GM12864 (cell line): ENCODE measurements at places on chromosomes 7 and 10.

DNA sequence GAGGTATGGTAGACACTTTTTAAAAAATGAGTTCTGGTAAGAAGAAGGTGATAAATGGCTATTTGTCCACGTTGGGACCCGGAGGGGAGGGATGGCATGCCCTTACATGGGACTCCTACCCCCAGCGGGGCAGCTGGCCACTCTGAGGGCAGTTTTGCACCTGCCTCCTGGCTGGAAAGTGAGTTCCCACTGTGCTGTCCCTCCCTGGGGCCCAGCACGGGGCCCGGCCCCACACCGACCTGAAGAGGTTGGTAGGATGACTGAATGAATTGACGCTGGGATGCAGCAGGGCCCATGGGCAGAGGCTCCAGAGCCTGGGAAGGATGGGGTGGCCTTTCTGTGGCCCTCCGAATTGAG is 601 bp upstream of the AEBP1 start:
- no peak for DNase-seq

GRCh38 chr10:20954519-20954918 is 57.4 kb upstream of the NEBL start:
- DNase-seq: no peak

DNA sequence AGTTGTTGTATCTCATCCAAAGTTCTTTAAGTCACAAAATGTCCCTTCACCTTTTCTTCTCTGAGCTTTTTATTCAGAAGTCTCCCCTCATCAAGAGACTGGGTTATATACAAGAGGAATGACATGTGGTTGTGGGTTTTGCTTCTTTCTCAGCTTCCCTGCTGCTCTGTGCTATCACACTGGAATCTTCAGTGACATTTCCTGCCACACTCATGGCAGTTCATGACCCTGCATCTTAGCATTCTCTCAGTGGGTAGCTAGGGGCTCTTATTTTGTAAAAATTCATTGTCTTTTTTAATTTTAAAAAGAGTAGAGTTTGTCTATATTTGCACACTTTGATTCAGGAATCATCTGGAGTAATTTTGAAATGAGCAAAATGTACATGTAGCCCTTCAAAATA is 236.9 kb upstream of the TMEM229A start:
- DNase-seq: no peak

GRCh38 chr7:125316466-125316865 is 386.8 kb upstream of the POT1 start:
- DNase-seq: no peak

DNA sequence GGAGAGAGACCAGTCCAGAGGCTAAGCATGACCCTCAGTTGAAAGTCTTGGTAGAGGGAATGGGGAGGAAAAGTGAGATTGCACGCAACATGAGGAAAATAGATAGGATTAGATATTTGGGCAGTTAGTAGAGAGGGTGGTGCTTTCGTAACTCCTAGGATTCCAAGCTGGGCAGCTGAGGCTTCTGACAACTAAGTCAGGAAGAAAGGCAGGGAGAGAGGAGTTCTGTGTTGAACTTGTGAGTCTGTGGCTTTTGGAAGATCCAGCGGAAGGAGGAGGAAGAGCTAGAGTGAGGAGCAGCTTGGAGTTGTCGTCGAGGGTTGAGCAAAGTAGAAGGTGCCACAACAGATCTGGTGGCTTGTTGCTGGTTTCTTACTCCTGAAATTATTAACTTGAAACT is 21.8 kb downstream of the CUL1 start:
- DNase-seq: no peak

DNA sequence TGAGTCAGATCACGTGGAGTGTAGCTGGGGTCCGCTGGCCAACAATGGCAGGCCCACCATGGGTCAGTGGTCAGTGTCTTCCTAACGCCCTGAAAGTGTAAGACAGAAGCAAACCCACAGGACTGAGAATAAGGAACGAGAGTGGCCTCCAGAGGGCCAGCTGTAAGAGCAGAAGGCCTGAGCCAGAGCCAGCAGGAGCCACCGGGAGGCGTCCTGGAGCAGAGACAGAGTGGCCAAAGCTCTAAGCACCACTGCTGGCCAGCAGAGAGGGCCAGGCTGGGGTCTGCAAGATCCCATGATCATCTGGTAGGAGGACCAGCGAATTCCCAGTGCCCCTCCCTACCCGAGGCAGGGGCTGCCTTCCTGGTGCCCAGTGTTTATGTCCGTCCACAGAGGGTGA is 9.2 kb downstream of the CCDC201 start:
- DNase-seq: no peak

GRCh38 chr7:2934211-2934731 is 90.2 kb upstream of the GNA12 start:
- no peak for DNase-seq

GRCh38 chr7:112144284-112145059 is 61.7 kb downstream of the DOCK4 start:
- DNase-seq: no peak

DNA sequence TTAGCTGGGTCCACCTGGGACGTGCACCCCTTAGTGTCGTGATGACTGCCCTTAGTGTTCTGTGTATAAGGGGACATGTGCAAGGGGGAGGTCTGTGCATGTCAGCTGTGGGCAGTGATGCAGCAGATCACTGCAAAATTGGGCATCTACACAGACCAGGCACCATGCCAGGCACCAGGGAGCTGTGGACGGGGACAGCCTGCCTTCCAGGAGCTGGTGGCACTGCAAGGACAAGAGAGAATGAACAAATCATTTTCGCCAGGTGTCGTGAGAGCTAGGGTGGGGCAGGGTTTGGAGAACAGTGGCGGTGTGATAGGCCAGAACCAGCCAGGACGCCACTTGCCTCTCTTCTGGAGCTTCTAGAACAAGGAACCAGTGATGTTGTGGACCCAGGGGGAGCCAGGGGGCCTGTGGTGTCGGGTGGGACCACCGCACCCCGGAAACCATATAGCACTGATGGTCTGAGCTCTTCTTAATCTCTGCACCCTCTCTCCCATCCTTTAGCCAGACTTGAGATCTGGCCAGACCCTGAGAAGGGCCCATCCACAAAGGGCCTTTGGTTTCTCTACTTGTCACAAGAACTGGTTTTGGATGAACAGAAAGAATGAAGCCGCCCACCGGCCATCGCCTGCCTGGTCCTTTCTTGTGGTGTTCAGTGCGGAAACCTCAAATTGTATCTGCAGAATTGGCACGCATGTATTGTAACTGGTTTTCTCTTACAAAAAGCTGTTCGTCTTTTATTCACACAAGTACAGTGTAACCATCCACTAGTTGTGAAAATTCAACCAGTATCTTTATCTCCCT is 30.7 kb downstream of the PRF1 start:
- no peak for DNase-seq

- DNase-seq: no peak
These were observed 208.0 kb downstream of the ZNF365 start for GRCh38 chr10:62582101-62582705.

DNA sequence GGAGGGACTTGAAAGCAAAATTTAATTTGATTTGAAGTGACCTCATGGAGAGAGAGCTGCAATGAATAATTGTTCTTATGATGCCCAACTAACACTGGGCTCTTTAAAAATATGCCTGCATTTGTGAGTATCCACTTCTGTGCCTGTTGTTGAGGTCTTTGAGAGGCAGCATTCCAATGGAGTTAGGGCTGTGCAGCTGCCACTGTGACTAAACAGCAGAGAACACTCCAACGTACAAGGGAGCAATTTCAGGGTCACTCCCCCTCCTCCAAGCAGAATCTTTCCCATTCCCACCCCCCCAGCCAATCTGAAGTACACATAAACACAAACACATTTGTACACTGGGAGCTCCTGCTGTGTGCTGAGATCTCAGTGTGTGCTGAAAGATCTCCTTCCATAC is 28.0 kb upstream of the GSAP start:
- DNase-seq: no peak

GRCh38 chr10:48792687-48793096 is 108.0 kb downstream of the WDFY4 start:
- no peak for DNase-seq

- DNase-seq: no peak
These were observed 19.0 kb downstream of the CALML5 start for GRCh38 chr10:5480162-5480941.

DNA sequence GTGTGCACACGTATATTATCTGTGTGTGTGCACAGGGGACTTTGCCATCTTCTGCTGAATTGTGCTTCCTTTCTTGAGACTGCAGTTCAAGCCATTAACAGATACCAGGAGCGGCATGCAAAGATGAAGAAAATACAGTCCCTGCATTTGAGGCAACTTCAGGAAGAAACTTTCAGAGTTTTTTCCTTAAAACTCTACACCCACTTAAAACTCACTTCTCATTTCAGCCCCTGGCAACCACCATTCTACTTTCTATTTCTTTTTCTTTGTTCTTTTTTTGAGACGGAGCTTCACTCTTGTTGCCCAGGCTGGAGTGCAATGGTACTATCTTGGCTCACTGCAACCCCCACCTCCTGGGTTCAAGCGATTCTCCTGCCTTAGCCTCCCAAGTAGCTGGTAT is 448.9 kb upstream of the ZMIZ1 start:
- DNase-seq: no peak

- DNase-seq: no peak
These were observed 18.7 kb downstream of the EDRF1 start for GRCh38 chr10:125738206-125738605.

DNA sequence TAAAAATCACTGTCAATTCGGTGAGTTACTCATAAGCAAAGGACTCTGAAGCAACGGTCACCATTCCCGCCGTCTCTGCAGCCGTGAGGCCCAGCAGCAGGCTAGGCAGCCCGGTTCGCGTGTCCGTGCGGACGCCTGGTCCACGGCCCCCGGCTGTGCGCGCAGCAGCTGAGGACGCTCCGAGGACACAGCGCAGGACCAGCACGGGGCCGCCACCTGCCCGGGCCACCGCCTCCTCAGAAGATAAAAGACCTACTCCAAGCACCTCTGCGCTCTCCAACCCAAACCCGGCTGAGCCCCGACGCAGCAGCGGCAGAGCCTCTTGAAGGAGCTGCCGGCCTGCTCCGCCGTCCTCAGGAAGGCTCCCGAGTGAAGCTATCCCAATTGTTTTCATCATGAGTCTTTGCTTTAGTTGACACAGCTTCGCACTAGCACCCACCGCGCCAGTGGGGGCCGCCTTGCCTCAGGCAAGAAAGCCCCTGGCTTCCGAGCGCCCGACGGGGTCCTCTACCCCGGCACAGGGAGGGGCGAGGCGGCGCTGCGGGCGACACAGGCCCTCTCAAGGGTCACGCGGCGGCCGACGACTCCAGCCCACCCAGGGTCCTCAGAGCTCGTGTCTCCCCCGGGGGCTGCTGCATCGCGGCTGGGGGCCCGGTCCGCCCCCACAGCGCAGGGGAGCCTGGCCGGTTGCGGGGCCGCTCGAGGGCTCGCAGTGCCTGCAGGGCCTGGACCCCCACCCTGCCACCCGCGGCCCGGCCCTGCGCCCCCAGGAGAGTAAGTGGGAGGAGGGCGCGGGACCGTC is 16.9 kb upstream of the GPR146 start:
- DNase-seq: no peak

GRCh38 chr7:16422917-16423316 is 1.6 kb upstream of the CRPPA start:
- no peak for DNase-seq

GRCh38 chr10:43123361-43124093 is 14.7 kb upstream of the CSGALNACT2 start:
- no peak for DNase-seq

GRCh38 chr7:13948019-13948801 is 41.3 kb downstream of the ETV1 start:
- no peak for DNase-seq

DNA sequence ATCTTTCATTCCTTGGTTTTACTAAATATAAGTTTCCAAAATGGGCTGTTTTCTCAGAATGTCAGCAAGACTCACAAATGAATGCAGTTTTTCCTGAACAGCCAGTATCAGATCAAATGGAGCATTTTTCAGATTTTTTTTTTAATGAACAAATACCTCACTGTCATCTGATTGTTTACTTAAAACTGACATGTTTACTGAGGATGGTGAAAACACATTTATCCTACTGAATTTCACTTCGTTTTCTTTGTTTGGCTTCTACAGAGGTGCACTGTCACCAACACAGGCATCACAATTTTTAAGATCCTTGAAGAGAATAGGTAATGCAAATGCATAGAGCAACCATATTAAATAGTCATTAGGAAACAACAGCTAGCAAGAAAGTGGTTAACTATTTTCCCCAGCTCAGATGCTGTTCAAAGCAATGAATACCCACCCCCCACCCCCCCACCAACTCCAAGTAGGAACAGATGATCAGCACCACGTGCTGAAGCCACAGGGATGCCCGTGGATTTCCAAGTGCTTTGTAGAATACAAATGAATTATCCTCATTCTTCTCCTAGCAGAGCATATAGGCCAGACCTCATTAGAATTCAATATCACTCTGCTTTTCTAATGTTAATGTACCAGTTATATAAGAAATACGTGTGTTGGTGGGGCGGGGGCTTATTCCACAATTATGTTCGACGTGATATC is 205.9 kb downstream of the SKAP2 start:
- no peak for DNase-seq

GRCh38 chr10:29112827-29113615 is 175.8 kb upstream of the LYZL1 start:
- DNase-seq: no peak

DNA sequence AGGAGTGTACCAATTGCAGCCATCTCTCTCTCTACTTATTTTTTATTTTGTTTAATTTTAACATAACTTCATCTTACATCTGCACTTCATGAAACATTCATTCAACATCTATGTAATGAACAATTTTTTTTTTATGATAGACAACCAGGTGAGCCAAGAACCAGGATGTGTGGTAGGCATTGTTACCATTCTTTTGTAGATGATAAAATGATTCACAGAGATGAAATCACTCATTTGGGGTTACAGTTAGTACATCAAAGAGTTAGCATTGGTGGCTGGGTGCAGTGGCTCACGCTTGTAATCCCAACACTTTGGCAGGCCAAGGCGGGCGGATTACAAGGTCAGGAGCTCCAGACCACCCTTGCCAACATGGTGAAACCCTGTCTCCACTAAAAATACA is 127.8 kb downstream of the HDAC9 start:
- DNase-seq: no peak

DNA sequence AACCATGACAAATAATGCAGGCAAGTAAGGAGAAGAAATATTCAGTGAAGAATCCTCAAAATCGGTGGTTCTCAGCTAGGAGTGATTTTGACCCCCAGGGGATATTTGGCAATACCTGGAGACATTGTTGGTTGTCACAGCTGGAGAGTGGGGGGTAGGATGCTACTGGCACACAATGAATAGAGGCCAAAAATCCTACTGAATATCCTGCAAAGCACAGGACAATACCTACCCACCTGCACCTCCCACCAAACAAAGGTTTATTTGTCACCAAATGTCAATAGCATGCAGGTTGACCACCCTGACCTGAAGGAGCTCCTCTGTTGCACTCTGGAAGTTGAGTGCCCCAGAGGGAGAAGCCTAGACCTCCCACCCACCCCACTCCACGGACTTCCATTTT is 1028.6 kb downstream of the CNTNAP2 start:
- DNase-seq: no peak

GRCh38 chr10:71187600-71187999 is 24.8 kb upstream of the UNC5B start:
- no peak for DNase-seq
